ENCODE measurements at places on chromosomes 11 and 22.

DNA sequence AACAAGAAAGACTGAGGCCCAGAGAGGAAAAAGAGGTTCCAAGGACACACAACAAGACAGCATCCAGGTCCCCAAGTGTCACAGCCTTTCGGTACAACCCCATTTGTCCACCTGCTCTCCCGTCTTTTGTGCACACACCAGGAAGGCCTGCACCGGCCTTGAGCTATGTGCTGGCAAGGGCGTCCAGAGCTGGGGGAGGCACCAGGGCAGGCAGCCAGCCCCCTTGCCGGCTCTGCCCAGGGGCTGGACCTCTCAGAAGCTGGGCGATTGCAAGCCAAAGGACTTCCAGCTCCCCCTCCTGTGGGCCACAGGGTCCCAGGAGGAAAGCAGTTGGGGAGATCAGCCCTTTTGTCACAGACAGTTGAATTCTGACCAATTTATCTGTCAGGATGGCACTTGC lies 210.5 kb downstream of the MN1 start:
- no peak for DNase-seq

DNA sequence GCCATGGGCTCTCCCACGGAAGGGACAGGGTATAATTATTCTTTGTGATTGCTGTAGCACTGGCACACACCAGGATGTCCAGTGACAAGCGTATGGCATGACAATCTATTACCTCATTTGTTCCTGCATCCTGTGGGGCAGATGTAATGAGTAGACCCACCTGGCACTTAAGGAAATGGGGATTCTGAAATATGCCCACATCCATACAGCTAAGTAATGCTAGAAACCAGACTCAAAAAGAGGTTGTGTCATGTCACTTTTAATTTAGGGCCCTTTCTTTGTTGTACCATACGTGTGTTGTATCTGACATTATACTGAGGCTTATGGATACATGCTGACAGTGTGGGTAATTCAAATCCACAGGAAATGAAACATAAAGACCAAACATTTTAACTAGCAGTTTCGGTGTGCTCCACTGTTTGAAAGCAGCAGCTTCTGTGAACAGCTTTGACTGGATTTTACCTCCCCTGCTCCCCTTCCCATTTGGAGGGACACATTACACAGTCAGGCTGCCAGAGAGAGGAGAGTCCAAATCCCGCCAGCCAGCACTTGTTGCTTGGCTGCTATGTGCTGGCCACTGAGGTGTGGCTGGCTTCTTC lies 21.2 kb downstream of the GRAMD1B start:
- DNase-seq, result no peak

DNA sequence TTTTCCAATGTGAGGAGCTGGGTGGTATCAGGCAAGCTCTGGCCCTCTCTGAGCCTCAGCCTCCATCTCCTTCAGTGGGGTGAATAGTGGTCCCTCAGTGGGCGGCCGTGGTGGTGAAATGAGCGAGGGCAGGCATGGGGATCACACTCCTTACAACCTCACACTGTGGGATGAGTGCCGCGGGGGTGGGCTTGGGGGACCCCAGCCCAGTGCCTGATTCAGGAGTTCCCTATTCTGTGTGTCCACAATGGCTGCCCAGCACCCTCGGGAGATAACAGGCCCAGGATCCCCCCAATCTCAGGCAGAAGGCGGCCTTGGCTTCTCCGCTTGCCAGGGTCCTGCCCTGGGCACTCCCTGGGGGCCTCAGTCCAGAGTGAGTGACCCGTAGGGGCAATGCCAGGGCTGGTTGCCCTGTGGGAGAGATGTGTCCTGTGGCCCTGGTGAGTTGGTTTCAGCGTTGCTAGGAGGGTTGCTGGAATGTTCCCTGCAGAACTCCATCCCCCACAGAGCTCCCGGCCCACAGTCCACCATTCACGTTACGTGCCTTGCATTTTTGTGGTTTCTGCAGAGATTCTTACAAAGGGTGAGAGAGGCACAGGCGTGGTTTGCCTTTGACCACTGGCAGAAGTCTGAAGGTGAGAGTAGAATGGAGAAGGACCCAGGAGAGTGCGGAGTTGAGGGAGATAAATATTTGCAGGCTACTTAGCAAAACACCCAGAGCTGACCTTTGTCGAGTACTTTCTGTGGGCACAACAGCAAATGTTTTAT lies 2.9 kb downstream of the ALDH3B1 start:
- DNase-seq, result peak; percentile 93

DNA sequence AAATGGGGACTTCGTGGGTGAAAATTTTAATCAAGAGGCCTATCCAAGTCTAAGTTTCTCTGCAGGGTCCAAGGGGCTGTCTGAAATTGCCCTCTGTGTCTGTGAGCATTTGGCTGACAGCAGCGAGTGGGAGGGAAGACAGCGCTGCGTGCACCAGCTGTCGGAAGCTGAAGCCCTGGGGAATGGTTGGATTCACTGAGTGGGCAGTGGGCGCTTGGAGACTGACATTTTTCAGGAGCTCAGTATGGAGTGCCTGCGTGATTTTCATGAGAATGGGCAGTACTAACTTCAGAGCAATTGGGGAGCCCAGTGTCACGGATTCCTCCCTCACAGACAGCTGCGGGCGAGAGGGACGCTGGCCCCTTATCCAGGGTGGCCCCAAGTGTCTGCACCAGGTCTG lies 388.8 kb upstream of the B3GAT1 start:
- DNase-seq, result no peak

DNA sequence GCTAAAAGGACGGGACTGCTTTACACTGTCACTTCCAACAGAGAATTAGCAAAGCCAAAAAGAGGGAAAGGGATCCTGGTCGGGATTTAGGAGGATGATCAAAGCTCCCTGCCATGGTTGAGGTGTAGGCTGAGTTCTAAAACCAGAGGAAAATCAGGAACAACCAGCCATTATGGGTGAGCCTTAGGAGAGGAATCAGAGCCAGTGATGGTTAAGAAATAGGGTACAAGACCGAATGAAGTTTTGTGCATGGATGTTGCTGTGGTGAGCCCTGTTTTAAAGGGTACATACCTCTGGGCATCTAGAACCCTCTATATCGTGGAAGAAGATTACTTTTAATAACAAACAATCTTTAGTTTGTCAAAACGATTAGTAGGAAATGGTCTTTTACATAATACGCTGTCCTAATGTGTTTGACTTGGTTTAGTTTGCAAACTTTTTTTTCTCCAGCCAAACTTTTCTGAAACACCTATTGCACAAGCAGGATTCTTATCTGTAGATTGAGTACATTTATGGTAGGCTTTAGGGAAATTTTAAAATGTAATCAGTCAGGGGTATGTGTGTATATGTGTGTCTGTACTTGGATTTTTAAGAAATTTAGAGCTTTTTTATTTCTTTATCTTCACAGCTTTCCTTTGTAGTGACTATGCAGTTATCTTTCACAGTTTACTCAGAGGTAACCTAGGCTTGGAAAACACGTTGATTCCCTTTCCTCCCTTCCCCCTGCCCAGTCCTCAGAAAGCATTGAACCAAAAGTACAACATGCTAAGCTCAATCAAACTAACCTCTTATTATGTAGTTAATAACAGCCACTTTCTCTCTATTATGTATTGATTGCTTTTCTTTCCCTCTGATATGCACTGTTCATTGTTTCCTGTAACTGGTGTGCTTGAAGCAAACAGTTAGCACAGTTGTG lies 26.8 kb downstream of the TRIM44 start:
- DNase-seq, result no peak

DNA sequence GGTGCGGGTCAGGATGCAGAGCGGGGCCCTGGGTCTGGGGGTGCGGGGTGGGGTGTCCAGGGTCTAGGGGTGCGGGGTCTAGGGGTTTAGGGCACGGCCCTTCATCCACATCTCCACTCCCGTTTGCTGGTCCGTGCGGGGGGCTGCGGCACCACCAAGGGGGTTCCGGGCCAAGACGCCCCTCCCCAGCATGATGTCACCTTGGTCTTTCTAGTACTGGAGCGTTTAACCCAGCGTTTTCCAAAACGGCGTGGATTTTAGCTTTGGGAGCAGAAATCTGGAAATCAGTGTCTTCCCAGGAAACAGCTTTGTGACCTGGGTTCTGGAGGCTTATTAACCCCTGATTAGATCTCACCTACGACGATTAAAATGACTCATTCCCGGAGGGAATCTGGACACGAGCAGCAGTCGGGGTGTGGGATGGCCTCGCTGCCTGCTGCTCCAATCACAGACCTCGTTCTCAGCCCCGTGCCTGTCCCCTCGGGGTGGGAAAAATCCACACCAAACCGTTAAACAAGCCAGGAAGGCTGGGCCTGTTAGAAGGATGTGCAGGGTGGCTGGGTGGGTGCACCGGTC lies 759 bp downstream of the AP2A2 start:
- DNase-seq, result peak; percentile 83

GRCh38 chr11:126914941-126915340 lies 85.6 kb downstream of the KIRREL3 start:
- DNase-seq, result peak; percentile 58

DNA sequence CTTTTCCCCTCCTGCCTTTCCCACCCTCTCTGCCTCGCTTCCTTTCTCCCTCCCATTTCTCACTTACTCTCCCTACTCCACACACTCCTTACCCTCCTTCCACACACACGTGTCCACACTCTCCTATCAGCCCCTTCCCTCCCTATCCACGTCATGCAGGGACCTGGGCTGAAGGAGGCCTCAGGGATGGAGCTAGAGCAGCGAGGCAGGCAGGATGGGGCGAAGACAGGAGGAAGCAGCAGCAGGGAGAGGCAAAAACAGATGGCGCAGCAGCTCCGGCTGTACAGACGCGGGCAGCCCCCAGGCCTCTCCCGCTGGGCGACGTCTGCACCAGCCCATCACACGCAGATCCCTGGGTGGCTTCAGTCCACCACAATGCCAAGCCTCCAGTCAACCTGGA lies 97.9 kb downstream of the SPATA19 start:
- DNase-seq, result no peak

DNA sequence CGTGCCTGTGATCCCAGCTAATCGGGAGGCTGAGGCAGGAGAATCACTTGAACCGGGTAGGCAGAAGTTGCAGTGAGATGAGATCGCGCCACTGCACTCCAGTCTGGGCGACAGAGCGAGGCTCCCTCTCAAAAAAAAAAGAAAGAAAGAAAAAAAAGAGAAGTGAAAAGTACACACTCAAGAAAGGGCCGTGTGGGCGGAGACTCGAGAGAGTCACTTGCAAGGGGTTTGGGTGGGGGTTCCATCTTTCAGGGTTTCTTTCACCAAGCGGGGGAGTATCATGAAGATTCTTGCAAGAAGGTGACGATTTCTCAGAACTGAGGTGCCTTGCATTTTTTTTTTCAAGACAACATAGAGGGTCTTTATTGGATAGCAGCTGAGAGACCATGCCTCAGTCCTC lies 4.0 kb upstream of the IFITM5 start:
- DNase-seq, result no peak

DNA sequence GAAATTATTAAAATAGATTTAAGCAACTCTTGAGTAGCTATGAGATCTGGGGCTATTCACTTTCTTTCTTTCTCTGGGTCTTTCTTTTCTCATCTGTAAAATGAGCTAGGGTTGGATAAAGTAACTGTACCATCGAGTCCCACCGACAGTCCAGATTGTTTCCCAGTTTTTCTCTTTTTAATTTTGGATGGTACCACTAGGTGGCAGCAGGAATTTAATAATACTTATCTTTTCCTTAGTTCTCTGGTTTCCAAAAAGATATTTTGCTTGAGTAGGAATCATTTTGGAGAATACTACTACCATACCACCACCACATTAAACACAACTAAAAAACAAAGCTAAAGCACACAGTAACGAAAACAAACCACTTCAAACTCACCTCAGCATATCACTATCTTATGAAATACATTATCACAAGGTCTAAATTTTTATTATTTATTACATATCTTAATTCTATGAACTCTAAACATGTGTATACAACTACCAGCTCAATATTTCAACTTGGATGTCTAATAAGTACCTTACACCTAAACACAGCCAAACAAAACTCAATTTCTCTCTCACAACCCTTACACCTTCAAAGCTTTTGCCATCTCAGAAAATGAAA lies 584.0 kb downstream of the KCNA4 start:
- DNase-seq, result peak; percentile 44

DNA sequence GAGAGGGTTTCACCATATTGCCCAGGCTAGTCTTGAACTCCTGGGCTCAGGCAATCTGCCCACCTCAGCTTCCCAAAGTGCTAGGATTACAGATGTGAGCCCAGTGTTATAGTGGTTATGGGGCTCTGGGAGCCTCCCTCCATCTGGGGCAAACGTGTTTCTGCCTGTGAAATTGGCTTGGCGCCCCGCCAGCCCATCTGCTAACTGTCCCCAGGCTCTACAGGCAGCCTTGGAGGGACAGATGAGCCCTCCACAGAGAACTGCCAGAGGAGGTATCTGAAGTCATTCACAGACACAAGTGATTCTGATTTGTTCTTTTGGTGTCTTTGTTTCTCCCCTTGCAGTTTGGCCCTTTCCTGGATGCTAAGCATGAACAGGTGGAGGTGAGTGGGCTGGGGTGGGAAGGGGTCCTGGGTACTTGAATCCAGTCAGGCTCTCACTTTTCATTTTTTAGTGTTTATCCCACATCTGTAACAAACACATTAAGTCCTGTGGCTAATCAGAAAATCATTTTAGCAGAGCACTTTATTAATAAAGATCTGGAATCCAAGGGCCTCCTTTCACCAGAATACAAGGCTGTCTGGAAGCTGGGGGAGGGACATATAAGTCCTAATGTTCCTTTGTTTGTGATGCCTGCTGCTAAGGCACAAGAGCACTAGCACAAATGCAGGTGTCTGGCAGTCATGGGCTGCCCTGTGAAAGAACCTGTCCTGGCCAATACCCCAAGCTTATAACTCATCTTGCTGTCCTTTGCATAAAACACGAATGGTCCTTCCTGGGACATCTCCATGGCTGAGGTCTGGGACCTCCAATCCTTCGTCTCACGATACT lies 25.7 kb upstream of the CDC42EP2 start:
- peak; percentile 36 for DNase-seq

Data from AG20443 (cell line).